ENCODE measurements at places on chromosomes 12 and 14.

GRCh38 chr14:55332654-55333570, 61.7 kb downstream of the FBXO34 start:
- peak; percentile 23 for ATAC-seq

GRCh38 chr14:103129301-103130016, 6.2 kb downstream of the TNFAIP2 start:
- no peak for ATAC-seq

DNA sequence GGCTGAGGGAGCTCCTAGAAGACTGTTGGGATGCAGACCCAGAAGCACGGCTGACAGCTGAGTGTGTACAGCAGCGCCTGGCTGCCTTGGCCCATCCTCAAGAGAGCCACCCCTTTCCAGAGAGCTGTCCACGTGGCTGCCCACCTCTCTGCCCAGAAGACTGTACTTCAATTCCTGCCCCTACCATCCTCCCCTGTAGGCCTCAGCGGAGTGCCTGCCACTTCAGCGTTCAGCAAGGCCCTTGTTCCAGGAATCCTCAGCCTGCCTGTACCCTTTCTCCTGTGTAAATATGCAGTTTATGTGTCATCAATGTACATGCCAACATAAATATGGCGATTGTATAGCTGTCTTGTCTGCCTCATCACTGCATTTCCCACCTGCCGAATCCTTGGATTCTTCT, 7.5 kb downstream of the AMHR2 start:
- no peak for ATAC-seq

GRCh38 chr12:3795066-3795465, 42.2 kb upstream of the CRACR2A start:
- ATAC-seq = no peak

GRCh38 chr14:70804556-70805162, 4.7 kb downstream of the MAP3K9 start:
- no peak for ATAC-seq

Measured in activated T-helper 17 cell treated with anti-CD3 and anti-CD28 coated beads, Interleukin-2, amount 50 U/mL, for 72 hours (primary cell).